ENCODE measurements at places on chromosomes 12 and 14. TPM values are rescaled to one million over a fixed set of nuclear protein-coding genes. Genes with fewer than 3 reads are reported as not detected.

GRCh38 chr14:105135700-105136395 lies 32.7 kb downstream of the JAG2 start:
- peak; percentile 44 for DNase-seq

DNA sequence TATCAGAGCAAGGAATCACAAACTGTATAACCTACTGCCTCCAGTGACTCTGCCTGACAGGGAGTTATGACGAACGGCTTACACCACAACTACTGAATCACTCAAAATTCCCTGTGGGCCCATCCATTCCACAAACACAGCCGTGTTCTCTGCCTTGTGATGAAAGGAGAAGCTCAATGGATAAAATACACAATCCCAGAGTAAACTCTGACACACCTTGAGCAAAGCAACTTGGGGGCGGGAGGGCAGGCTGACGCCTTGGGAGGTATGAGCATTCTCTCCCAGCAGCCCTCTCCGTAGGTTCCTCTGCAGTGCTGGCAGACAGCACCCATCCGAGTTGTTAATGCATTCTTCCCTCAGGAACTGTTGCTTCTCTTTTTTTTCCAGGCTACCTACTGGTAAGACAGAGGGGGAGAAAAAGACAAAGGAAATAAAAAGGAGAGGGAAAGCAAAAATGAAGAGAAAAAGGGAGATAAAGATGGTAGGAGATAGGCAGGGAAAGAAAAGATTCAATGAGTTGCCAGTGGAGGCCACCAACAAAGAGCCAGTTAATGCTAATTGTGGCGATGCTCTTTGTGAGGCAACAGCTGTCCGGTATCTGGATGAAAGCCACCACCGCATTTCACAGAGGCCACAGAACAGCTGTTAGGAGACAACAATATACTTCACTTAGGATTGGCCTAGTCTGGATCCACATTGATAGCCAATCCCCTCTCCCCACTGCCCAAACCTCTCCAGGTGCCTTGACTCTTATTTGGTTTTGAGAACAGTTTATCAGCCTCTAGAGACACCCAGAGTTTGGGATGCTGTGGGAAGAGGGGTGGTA lies 4.7 kb upstream of the DIO2 start:
- no peak for DNase-seq

- DNase-seq: no peak
These were observed 34.3 kb upstream of the TXNRD1 start for GRCh38 chr12:104181313-104181712.

DNA sequence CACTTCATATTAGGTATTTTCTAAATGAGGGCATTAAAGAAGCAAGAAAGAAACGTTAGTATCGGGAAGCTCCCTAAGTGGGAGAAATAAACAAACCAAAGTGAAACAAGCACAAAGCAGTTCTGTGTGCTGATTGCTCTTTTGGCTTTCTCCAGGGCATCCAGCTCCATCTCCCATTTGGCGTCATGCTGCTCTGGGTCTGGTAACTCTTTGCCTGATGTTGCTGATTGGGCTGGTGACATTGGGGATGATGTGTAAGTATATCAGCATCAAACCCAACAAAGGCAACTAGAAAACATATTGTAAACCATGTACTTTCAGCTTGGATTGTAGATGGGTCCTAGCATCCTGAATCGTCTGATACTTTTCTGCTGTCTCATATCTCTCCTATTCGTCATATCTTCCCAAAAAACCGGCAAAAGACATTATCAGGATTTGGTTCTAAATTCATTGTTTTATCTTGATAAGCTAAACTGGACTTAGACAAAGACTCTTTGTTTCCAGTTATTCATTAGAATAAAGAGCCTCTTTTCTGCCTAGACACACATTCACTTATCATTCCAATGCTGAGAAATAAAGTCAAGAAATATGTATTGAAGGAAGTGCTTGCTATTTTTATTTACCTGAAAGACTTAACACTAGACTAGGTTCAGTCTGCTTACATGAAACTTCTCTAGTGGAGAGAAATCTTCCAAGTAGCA lies 2.4 kb downstream of the CLEC12B start:
- no peak for DNase-seq

- DNase-seq: no peak
These were observed 78.8 kb downstream of the OSBPL8 start for GRCh38 chr12:76480796-76481195.

DNA sequence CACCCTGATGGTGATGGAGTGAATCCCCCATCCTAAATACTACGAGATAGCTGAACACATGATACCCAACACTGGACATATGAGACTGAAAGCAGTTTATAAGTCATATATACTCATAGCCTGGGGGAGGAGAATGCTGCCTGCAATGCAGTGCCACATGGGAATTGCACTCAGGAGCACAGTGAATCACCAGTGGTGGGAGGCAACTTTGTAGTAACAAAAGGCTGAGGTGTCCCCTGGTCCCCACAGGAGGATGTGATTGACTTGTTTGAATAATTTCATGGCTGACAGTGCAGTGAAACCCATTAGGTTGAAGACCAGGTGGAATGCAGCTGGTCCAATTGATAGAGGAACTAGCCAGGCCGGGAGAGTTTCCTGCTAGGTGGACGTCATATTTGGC lies 20.2 kb downstream of the CCDC38 start:
- no peak for DNase-seq

DNA sequence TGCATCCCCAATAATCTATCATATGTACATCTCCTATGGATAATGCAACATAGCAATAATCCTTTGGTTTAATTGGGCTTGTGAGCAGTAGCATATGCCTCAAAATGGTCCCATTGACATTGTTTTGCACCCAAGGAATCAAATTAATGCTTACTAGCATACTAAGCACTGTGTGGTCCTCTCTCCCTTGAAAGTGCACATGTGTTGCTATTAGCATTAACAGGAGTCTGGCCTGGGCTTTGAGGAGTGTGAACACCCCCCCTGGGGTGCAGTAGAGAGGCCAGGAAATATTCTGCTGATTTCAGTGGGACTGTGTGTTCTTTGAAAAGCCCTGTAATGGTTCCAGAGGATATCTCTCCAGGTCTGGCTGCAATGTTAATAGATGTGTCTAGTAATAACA lies 1148.4 kb downstream of the VRK1 start:
- DNase-seq: no peak

DNA sequence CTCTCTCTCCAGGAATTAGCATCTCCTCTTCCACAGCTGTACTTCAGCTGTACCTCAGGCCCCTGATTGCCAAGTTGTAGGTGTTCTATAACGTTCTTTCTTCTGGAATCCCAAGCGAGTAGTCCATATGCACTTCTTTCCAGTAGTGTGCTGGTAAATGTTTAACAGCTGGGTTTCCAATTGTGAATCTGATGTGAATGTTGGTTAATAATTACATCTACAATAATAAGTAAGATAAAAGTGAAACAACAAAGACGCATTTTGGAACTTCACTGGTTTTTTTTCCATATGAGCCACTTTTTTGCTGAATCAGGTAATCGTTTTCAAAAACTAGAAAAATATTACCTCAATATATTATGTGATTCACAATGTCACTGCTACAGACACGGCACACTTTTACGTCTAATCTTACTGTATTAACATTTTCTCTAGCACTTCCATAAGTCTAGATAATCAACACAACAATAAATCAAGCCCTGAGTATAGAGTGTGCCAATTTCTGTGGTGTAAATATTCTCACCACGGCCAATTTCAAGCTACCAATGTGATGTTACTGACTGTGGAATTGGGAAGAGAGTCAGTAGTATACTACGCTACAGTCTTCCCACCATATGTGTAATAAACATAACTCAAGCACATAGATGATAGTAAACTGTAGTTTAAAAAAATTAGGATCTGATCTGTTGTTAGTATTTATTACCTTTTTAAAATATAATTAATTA lies 113.0 kb downstream of the ZFP36L1 start:
- no peak for DNase-seq

DNA sequence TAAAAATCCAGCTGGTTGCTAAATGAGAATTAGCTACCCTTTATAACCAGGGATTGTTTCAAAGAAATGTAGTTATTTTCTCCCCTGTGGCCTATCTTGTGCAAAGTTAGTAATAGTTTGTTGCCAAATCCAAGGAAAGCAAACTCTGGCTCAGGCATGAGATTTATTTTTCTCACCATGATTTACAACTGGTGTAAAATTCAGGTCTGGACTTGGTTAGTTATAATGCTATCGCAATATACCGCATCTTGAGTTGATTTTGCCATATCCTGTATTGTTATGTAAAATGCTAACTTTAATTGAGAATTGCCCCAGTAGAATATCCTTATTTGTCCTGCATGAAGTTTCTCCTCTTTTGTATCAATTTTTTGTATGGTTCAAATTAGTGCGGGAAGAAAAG lies 135.5 kb downstream of the CRADD start:
- DNase-seq: no peak

GRCh38 chr14:77923131-77923936 lies 123.4 kb downstream of the ADCK1 start:
- DNase-seq: no peak

DNA sequence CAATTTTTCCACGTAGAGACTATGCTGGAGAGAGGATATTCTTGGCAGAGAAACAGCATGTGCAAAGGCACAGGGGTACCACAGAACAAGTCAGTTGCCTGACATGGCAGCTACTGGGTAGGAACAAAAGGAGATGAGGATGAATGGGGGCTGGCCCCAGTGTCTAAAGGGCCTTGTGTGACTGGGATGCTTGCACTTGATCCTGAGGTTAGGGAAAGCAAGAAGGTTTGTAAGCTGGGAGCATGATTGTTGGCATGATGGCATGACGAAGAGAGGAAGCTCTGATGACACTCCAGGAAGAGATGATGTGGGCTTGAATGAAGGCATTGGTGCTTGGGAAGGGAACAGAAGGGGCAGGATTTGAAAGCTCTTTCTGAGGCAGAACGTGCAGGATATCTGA lies 139.1 kb downstream of the ZFP36L1 start:
- no peak for DNase-seq

Gene P2RX2
- total RNA-seq: 0.19 TPM

Gene MUCL1
- not detected for total RNA-seq

Gene TAS2R10
- not detected for total RNA-seq

Gene SERPINA10
- total RNA-seq: 0.20 TPM

Gene PRPH
- total RNA-seq: 5.1 TPM
